ENCODE measurements at places on chromosomes 13 and 19.
A peak's percentile ranks its signal among the peaks of the same experiment; 100 is the strongest.

DNA sequence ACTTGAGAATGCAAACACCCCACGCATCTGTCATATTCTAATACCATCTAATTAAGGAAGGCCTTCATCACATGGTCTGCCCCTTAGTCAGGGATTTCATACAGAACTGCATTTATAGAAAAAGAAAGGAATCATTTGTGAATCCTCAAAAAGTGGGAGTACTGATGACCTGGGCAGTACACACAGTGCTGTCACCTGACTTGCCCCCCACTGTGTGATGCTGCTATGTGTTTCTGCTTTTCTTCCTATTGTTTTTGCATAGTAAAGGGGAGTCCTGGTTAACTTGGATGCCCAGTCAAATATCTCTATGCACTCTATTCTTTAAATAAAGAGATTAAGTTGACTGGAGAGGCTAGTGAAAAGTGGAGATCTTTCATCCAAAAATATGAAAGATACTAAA lies 1921.2 kb upstream of the PRR20A start:
- no peak for DNase-seq

DNA sequence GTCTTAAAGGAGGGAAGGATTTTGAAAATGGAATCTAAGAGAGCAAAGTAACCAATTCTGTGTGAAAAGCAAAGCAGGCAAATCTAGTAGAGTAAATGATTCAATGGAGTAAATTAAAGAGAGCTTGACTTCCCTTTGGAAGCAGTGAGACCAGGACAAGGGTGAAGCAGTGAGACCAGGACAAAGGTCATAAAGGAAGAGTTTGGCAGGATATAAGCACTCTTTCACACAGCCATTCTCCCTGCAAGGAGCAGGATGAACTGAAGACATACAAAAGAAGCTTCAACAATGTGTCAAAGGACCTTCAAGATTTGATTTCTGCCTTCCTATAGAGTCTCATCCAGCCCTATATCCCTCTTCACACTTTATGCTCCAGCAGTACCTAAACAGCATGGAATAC lies 123.8 kb downstream of the ENOX1 start:
- no peak for DNase-seq

GRCh38 chr13:96020155-96020575 lies 33.0 kb downstream of the UGGT2 start:
- DNase-seq, result peak; percentile 39

GRCh38 chr19:44741841-44742329 lies 6.6 kb upstream of the BCL3 start:
- DNase-seq, result peak; percentile 53

DNA sequence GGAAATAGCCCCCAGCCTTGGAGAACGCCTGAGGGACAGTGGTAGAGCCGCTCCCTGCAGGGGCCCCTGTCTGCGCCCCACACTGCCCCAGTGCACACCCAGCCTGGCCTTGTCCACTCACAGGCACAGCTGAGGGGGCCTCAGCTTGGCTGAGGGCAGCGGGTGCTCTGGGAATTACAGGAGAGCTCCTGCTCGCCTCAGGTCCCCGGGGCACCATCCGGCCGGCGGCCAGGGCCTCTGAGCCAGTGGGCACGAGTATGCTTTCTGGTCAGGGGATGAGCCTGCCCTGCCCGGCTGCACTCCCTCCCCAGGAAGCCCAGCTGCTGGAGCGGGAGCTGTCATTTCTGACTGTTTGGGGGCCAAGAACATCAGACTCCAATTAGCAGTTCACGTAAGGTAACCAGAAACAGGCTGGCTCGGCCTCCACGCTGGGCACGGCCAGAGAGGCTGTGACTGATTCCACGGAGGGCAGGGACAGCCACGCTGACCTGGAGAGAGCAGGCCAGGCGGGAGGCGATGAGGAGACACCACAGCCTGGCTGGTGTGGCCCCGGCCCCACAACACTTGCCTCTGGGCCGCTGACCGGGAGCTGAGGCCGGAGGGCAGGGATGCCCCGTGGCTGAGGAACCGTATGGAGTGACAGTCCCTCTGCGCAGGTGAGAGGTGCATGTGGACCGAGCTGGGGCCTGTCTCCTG lies 15.4 kb downstream of the CEBPG start:
- DNase-seq, result no peak

DNA sequence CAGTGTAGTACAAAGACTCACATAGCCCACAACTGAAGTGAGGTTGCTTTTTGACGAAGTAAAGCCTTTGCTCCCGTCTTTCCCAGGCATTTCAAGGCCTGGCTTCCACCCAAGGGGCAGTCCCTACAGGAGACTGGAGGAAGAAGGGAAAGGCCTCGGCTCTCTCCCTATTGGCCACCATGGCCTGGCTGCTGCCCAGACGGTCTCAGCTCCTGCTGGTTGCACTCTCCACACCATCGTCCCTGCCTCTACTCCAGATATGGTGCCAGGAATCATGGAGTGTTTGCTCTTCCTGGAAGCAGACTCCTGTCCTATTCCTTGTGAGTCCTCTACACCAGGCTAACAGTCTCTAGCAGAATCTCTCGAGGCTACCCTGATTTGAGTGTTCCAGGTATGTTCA lies 124.1 kb upstream of the UQCRFS1 start:
- no peak for DNase-seq
